ENCODE measurements at places on chromosomes 5 and 9.

DNA sequence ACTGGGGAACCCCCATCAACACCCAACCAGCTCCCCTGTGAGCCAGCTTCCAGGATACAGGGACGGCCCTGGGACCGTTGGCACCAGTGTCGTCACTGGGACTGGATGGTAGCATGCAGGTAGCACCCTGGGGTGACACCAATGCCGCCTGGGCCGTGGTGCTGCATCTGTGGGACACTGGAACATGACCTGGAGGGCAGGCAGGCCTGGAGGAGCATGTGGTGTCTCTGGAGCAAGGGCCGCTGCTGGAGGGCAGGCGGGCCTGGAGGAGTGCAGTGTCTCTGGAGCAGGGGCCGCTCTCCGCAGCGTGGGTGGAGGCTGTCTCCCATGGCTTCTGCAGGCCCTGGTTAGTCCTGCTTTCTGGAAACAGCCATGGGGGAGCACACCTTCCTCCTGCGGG lies 13.1 kb downstream of the LPCAT1 start:
- DNase-seq = no peak
- peaks cover 97% of the 10 kb centered on the region for H3K36me3 ChIP-seq
- H3K27me3 ChIP-seq = no peaks in the 10 kb centered on the region
- no peak overlapping the region for H3K4me3 ChIP-seq
- peaks cover 61% of the 10 kb centered on the region for H3K4me1 ChIP-seq

DNA sequence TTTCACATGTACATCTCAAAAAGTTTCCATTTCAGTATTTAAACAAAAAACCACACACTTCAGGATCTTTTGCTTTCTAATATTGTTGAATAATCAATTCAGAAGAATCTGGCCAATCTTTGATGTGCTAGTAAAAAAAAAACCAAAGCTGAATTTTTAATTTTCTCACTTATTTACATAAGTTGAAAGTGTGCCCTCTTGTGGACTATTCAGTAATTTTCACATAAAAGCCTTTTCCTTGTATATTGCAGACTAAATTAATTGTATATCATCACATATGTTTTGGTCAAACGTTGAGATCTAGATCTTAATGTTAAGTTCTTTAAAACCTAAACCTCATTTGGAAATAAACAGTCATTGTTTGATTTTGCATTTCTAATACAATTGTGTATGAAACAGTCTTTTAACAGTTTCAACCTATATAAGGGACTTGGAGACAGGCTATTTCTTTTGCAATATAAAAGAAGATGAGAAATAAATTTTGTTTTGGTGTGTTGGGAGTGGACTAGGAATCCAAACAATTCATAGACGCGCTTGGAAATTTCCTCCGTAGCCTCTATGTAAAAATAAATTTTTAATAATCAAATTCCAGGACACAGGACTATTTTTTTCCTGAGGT lies 68.1 kb downstream of the NIPBL start:
- no peak overlapping the region for H3K27ac ChIP-seq
- peak; percentile 38 for DNase-seq
- no peaks in the 10 kb centered on the region for H3K4me1 ChIP-seq
- H3K36me3 ChIP-seq = no peaks in the 10 kb centered on the region
- H3K27me3 ChIP-seq = no peaks in the 10 kb centered on the region

DNA sequence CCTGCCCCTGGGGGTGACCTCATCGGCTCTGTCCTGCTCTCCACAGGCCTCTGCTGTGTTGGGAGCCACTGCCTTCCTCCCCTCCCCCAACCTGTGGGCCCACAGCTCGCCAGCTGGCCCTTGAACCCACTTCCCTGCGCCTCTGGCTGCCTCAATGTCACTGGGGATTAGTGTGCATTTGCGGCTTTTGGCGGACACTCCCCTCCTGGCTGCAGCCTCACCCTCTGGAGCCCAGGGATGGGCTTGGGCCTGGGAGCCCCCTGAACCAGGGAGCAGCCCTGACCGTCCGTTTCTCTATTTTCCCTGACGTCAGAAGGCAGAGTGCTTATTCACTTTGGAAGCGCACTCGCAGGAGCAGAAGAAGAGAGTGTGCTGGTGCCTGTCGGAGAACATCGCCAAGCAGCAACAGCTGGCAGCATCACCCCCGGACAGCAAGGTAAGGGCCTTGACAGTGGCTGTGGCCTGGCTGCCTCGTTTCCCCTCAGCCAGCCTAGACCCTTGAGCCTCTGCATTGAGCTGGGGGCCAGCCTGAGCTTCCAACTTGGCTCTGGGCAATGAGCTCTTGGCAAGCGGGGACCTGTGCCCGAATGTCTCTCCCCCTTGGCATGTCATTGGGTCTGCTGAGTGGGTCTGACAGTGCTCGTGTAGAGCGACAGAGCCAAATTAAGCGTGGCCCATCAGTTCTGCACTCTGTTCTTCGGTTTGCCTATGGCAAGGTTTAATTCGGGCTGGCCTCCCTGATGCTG lies 73.1 kb downstream of the RGS3 start:
- no peak overlapping the region for H3K4me3 ChIP-seq
- H3K36me3 ChIP-seq = peaks cover 14% of the 10 kb centered on the region
- peaks cover 42% of the 10 kb centered on the region for H3K4me1 ChIP-seq

DNA sequence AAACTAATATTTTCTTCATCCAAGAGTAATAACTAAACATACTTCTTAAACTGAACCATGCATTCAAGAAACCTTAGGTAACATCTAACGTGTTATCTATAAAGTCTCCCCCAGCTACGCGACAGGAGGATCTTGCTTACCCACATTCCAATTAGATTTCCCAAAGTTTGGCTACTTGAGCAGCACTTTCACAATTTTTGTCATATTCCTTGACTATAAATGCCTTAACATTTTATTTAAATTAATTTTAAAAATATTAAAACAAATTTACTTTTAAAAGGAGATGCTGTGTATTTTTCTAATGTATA lies 25.3 kb upstream of the IFNE start:
- no peaks in the 10 kb centered on the region for H3K4me1 ChIP-seq
- DNase-seq = no peak
- no peaks in the 10 kb centered on the region for H3K27me3 ChIP-seq
- H3K4me3 ChIP-seq = no peak overlapping the region
